ENCODE measurements at places on chromosomes 11 and 22.
A peak's percentile ranks its signal among the peaks of the same experiment; 100 is the strongest.

- peak; percentile 90 for DNase-seq
Measured at GRCh38 chr22:46674367-46674781, 54.2 kb downstream of the GRAMD4 start.

DNA sequence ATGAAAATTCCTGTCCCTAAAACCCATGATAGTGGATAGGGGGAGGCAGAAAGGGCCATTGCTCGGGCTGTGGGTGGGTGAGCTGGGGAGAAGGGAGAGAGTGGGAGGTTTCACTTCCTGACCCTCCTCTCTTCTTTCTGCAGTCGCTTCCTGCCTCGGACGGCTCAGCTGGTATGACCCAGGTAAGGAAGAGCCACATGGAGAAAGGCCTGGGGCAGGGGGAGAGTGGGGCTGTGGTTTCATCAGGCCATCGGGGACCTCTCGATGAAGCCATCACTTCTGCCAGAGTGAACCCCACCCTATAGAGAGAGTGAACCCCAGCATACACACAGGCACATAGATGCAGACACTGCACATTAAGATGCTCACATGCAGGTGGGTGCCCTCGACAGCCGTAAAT lies 12.6 kb downstream of the CD5 start:
- DNase-seq, result no peak

DNA sequence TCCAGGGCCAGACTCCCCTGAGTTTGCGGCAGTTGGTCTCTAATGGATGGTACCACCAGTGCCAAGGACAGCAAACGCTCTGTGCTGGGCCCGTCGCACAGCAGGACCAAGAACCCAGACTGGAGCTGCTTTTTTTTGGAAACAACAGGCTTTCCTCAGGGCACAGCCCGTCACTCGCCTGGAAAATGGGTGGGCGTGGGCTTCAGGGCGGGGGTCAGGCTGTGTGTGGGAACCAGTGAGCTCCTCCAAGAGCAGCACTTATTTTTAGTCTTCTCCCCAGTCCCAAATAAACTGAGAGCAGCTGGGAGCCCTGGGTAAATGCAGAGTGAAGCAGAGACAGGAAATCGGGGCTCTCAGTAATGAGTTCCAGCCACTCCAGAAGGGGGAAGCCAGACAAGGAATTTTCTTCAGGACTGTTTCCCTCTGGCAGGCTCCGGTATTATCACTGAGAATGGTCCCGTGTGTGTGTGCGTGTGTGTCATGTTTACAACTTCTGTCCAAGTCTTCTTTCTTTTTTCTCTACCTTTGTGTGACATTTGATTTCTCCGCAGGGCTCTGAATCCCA lies 63.0 kb downstream of the PPFIBP2 start:
- DNase-seq, result no peak

DNA sequence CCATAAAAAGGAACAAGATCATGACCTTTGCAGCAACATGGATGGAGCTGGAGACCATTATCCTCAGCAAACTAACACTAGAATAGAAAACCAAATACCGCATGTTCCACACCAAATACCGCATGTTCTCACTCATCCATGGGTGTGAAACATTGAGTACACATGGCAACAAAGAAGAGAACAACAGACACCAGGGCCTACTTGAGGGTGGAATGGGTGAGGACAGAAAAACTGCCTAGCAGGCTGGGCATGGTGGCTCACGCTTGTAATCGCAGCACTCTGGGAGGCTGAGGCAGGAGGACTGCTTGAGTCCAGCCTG lies 12.3 kb downstream of the EHD1 start:
- DNase-seq, result no peak

GRCh38 chr11:70828593-70829082 lies 423.7 kb downstream of the SHANK2 start:
- no peak for DNase-seq

DNA sequence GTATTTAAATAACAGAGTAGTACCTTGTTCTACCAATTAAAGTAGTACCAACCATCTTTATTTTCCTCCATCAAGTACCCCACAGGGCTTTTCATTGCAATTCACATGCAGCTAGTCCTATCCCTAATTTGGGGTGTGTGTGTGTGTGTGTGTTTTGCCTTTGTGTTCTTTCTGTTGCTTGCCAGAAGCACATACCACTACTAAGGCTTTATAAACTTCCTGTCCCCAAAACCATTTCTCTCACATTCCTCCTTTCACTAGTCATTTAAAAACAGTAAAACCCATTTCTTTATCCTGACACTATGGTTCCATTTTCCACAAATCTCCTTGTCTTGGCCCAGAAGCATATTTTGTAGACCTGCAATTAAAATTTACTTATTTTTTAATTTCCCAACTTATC lies 54.6 kb downstream of the SLC36A4 start:
- DNase-seq, result no peak

DNA sequence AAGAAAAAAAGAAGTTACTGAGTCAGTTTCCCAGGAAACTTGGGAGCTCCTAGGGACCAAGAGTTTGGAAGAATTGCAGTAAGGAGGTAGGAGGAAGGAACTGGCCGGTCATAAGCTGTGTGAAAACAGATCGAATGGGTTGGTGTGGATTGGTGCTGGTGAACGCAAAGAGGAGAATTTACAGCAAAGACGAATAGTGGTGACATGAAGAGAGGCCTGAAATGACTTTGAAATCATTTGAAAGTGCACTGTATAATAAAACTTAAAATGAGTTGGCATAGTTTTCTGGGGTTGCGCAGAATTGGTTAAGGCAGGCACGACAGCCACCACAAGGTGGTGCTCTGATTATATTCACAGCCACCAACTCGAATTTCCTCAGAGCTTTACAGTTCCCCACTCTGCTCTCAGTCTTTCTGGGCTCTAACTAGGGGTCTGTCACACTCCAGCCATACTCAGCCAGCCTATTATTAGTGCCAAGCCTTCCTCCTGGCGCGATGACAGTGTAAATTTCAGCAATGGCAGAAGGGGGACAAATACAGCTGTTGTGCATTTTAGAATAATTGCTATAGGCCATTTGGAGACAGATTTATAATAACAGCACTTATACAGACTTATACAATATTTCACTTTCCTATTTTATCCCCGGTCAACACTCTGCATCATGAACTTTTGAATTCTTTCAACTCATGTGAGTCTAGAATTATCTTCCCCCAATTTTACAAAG lies 8.3 kb upstream of the HTR3B start:
- peak; percentile 47 for DNase-seq

- DNase-seq, result peak; percentile 58
Measured at GRCh38 chr11:534396-535209, 773 bp downstream of the HRAS start.

DNA sequence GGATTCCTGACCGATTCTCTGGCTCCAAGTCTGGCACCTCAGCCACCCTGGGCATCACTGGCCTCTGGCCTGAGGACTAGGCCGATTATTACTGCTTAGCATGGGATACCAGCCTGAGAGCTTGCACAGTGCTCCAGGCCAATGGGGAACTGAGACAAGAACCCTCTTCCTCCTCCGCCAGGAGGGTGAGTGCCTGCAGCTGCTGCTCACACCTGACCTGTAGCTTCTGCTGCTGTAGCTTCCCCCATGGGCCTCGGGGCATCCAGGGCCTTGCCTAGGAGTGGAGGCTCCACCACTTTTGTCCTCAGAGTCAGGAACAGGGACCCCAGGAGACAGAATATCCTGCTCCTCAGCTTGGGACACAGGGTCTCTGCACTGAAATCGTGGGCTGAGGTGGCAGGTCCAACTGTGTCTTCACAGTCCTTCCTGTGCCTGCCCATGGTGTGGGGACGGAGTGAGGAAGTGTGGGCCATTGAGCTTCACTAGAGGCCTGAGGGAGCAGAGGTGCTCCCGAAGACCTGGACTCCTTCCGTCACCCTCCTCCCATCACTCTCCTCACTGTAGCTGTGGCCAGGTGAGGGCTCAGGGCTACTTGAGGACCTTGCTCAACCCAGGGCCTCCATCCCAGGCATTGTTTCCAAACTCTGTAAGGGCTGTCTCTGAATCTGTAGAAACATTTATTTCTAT lies 103.8 kb downstream of the ZNF280B start:
- no peak for DNase-seq

- no peak for DNase-seq
Measured at GRCh38 chr11:9802291-9802861, 138.5 kb downstream of the SWAP70 start.

- peak; percentile 9 for DNase-seq
Measured at GRCh38 chr11:18706330-18707243, 8.0 kb downstream of the TMEM86A start.

- DNase-seq, result no peak
Measured at GRCh38 chr11:18703001-18703763, 4.6 kb downstream of the TMEM86A start.

GRCh38 chr22:28650463-28650862 lies 29.2 kb downstream of the TTC28 start:
- DNase-seq, result no peak

GRCh38 chr11:13525257-13525656 lies 29.5 kb upstream of the PTH start:
- no peak for DNase-seq

DNA sequence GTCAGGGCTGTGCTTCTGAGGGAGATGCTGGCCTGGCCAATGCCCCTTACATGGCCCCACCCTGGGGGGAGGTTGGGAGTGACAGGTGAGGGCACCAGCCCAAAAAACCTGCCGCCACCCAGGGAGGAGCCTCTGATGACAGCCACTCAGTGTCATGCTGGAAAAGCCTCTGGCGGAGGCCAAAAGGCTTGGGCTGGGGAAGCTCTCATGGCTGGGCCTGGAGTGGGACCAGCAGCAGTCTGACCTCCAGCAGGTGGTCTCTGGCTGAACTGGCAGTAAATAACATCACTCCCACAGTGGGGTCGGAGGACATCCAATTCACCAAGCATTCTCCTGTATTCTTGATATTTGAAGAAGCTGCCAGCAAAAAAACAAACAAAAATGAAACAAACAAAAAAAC lies 20.1 kb downstream of the FGF3 start:
- DNase-seq, result no peak

DNA sequence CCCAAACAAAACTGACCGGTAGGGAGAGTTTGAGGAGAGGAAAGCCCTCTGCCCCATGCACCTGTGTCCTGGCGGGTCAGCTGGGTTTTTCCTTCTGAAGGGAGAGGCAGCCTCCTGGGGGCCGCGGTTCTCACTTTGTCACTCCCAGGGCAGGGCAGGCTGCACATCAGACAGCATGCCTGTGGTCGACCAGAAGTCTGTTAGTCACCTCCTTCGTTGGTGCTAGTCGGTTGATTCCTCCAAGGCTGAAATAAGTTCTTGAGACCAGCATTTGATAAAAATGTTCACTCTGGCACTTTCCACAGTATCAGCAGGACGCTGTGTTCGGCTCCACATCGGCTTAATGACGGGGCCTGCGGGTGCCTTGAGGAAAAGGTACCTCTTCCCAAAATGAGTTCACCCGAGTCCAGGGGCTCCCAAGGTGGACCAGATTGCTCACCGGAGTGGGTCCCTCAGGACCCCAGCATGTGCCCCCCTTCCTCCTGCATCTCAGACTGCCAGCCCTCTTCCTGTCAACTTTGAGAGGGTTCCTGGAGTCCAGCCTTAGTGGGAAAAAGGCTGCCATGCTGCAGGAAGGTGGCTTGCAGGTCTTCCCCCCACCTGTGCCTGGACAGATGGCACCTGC lies 373.7 kb upstream of the B3GAT1 start:
- DNase-seq, result no peak
